ENCODE measurements at places on chromosomes 5 and 9. TPM values are rescaled to one million over a fixed set of nuclear protein-coding genes. Genes with fewer than 3 reads are reported as not detected.

- DNase-seq: peak; percentile 37
Observed at GRCh38 chr9:104074876-104075275, 19.2 kb upstream of the SMC2 start.

- no peak for DNase-seq
Observed at GRCh38 chr9:16516891-16517290, 353.6 kb downstream of the BNC2 start.

SURF2 gene
- total RNA-seq: 110 TPM

DNA sequence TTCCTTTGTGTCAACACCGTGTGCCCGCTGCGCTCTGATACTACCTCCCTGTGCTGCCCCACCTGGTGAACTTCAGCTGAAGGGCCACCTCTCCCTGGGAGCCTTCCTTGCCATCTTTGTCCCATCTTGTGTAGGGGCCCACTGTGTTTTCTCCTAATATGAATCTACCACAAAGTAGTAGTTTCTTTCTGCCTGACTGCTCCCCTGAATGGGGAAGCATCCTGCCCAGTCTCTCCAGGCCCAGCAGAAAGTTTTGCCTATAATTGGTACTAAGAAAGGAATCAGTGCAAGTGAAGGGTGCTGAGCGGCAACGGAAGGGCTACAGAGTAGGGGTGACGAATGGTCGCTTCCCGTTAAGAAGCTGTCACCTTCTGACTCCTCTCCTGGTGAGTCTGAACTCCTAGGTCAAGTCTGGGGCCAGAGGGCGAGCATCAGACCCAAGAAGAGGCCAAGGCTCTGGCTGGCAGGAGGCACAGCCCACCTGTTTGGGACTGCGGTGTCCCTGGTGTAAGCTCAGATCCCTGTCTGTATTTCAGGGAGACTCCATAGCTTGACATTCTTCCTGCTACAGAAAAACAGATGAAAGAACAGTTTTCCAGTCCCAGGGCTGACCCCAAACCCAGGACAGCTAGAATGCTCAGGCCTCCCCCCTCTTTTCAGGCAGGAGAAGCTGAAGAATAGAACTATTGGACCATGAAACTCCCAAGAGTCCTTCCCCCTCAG, 24.1 kb downstream of the WWC1 start:
- DNase-seq: no peak
